ENCODE measurements at places on chromosomes 6 and 20.
A peak's percentile ranks its signal among the peaks of the same experiment; 100 is the strongest.

GRCh38 chr20:9103955-9104354 lies 35.1 kb downstream of the PLCB4 start:
- no peak for DNase-seq

- no peak for DNase-seq
Measured at GRCh38 chr6:37142050-37142614, 27.8 kb upstream of the PIM1 start.

DNA sequence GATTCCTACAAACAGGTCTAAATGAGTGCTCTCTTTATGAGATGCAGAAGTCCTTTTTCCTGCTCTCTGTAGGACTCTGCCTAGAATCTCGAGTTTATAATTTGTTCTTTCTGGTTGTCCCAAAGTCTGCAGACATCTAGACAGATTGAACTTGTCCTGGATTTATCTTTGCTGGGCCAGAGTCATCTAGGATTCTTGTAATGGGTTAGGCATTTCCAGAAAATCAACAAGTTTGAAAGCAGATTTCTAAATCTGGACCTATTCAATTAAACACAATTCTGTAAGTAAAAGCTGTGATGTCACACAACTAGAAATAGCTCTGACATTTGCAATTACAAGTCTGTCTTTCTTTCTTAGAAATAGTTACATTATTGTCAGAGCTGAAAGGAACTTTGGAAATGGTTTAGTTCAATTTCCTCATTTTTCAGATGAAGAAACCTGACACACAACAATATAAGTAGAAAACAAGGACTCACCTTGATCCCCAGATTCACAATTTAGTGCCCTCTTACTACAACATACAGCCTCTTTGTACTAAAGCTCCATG lies 4.2 kb upstream of the RSPO3 start:
- DNase-seq: no peak

- DNase-seq: peak; percentile 6
Measured at GRCh38 chr20:38536310-38536709, 44.7 kb upstream of the ADIG start.

DNA sequence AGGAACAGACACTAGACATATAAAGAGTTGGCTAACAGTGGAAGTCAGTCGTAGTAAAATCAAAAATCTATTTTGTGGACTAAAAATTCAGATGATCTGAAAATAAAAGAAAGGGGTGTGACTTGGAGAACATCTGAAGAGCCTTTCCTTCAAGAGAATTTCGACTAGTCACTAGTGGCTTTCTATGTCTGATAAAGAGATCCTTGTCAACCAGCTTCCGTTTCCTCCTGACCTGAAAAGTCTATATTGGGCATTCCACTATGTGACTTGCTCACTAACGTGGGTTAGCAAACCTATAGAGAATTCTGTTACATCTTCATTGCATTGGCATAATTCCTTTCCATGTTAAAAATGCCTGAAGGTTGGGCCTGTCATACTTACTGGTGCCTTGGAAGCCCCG lies 25.9 kb downstream of the TRAF3IP2 start:
- DNase-seq: no peak

- no peak for DNase-seq
Measured at GRCh38 chr6:63999613-64000012, 364.0 kb downstream of the PHF3 start.

DNA sequence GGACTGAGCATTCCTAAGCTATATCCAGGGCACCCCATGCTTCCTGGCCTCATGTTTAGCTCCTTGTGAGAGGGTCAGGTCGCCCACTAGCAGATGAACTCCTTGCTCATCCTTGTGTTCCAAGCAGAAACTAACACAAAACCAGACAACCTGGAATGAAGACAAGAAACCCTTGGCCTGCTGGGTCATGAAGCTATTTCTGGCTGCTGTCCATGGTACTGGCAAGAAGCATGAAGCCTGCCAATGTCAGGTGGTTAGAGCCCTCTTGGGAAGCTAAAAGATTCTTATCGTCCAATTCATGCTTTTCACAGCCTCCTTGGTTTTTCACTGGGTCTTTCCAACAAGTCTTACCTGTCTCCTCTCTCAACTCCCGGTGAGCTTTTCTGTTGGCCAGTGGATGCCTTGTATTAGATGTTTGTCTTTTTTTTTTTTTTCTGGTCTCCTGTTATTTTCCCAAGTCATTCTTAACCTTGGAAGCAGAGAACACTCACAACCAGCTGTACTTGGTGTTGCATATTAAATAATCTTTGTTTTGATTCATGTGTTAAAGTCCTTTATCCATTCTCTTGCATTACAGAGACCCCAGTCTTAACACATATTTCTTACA lies 180.3 kb downstream of the ANKRD60 start:
- peak; percentile 34 for DNase-seq

DNA sequence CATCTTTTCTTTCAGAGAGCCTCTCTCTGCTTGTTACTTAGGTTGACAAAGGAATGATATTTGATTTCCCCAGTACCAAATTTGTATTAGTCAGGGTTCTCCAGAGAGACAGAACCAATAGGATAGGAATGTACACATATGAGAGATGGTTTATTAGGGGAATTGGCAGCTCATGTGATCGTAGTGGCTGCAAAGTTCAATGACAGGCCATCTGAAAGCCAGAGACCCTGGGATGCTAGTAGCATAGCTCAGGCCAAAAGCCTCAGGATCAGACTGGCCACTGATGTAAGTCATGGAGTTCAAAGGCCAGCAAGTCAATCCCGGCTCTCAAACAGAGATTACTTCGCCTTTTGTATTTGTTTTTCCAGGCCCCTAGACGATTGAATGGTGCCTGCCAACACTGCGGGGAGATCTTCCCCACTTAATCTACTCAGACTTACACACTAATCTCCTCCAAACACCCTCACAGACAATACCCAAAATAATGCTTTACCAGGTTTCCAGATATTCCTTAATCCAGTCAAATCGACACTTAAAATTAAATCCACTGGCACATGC lies 215.5 kb downstream of the ALDH8A1 start:
- DNase-seq: no peak

GRCh38 chr6:52598123-52598823 lies 21.4 kb upstream of the TRAM2 start:
- DNase-seq: no peak

- DNase-seq: no peak
Measured at GRCh38 chr6:141248021-141248799, 884.5 kb upstream of the GJE1 start.

DNA sequence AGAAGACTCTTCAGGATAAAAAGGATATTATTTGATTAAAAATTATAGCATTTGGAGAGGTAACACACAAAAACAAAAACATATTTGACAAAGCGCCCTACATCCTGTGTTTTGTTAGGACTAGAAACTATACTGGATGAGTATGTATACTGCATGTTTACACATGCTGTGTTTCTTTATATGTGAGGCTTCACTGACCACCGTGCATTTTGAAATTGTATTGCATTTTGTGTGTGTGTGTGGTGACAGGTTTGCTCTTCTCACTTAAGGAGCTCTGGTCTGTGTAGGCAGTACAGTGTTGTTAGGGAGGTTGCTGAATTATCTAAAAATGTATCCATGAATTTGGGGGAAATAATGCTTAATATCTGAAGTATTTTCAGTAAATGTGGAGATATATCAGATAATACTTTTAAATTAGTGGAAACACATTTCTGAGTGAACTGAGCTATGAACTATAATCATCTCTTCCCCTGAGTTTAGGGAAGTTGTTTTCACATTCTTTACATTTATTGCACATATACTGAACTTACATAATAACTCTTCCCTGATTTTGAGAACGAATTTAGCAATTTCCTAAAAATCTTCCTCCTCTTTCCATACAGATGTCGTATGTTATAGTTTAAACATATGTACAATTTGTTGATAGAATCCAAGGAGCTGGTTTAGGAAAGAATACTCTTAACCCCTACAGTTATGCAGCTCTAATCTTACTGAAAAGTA lies 43.3 kb downstream of the TMEM170B start:
- DNase-seq: no peak

GRCh38 chr20:52402514-52402913 lies 210.9 kb upstream of the ZFP64 start:
- peak; percentile 93 for DNase-seq

DNA sequence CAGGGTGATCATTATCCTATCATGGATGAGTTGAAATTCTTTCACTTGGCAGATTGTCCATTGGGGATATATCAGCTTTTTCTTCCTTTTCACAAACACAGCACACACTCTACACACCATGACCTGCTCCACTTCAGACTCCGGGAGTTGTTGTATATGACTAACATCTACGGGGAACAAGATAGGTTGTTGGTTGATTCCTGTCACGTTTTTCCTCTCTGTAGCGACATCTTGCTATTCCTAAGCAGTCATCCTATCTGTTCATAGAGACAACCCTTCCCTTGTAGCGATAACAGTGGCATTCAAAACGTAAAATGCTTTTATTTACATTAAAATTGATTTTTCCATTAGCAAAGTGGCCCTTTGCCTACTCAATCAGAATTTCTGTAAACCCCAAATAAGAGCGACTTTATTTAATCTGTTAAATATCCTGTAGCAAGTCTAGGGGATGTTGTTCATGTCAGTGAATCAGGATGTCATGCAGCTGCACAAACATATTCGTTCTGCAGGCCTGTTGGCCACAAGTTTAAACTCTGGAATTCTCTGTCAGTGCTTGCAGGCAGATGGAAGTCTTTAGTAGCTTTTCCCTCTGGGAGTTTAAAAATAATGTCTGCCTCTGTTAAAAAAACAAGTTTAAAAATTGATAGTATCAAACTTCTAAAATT lies 23.1 kb downstream of the PHACTR2 start:
- DNase-seq: peak; percentile 59

- DNase-seq: no peak
Measured at GRCh38 chr20:38671186-38671585, 53.1 kb upstream of the SLC32A1 start.

GRCh38 chr6:144873623-144874378 lies 588.7 kb downstream of the UTRN start:
- no peak for DNase-seq

GRCh38 chr6:110814102-110815014 lies 911 bp downstream of the CDK19 start:
- DNase-seq: no peak

DNA sequence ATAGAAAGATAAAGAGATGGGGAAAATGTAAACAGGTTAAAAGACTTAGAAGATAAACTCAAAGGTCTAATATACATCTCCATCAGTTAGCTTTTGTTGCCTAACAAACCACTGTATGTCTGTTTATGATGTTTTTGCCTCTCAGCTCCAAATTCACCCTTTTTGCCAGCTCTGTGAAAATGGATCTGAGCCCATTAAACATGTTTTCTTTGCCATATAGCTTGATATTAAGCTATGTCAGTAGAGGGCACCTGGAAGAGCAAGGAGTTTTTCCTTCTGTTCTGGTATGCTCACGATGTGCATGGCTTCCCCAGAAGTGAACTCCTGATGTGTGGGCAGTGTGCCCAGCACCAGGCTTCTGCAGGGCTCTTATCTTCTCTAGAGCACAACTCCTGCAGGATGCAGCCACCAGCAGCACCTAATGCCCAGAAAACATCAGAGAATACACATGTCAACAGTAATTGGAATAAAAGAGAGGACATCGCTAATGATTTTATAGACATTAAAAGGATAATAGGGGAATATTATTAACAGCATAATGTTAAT lies 14.6 kb upstream of the SNX9 start:
- no peak for DNase-seq

GRCh38 chr20:17614812-17615644 lies 45.2 kb downstream of the DSTN start:
- no peak for DNase-seq

DNA sequence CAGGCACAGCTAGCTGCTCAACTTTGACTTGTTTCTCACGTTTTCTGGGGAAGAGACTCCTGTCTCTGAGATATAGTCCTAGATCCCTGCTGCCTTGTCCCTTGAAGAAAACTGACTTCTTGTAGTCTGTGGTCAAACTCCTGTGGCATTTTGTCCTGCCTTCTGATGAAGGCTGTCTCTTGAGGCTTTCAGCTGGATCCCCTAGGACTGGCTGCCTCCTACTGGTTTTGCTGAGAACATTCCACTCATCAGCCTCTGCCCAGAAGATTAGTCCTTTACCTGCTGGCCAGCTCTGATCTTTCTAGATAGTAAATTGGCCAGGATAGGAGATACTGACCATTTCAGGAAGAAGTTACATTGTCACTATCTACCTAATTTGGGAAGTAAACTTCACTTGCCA lies 71.9 kb upstream of the CNR1 start:
- DNase-seq: no peak

- DNase-seq: no peak
Measured at GRCh38 chr6:16316741-16317251, 78.4 kb downstream of the GMPR start.

GRCh38 chr20:60297649-60298048 lies 339.4 kb downstream of the CDH26 start:
- no peak for DNase-seq

DNA sequence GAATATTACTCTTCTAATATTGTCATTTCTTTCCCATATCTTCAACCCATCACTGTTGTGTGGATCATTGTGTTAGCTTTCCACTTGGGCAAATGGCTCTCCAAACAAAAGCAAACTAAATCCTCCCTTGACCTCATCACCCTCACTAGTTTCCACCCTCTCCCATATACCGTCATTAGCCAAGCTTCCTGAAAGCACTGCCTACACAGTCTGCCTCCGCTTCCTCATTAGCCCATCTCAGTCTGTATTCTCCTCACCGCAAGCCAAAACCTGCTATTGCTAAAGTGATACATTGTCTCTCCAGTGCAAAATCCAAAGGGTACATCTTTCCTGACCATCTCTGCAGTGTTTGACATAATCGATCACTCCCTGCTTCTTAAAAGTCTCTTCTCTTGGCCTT lies 212.6 kb downstream of the CLIC5 start:
- DNase-seq: no peak

DNA sequence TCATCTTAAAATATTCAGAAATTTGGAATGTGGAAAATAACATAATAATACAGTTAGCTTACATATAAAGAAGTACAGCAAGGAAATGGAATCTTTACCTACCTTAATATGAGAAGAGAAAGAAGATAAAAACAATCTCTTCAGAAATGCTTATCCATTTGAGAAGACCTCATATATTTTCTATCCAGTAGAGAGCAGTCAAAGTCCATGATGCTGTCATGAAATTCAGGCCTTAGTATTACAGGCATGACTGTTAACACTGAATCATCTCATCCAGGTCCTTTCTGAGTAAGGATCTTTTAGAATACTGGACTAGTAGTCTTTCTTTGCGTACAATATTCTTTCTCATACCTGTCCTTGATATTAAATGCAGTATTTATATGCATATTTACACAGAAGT lies 713.4 kb downstream of the CD109 start:
- DNase-seq: peak; percentile 56

DNA sequence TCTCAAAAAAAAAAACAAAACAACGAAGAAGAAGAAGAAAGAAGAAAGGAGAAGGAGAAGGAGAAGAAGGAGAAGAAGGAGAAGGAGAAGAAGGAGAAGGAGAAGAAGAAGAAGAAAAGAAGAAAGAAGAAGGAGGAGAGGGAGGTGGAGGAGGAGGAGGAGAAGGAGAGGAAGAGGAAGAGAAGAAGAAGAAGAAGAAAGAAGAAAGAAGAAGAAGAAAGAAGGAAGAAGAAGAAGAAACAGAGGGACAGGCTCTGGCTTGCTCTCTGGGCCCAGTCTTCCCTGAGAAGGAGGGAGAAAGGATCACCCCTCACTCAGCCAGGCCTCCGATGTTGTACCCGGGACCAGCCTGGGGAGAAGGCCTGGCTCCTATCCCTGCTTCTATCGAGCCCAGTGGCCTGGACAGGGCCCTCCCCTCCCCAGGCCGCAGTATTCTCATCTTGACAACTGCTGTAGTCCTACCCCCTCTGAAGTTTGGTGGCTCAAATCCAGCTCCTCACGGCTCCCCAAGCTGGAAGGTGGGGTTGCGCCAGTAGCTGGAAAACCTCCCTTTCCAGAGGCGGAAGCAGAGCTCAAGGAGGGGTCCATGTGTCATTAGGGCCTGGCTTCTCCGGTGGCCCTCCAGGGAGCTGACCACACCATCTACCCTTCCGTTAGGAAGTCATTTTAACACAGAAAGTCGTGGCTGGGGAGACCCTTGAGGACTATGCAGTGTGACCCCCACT lies 18.9 kb downstream of the C6orf132 start:
- no peak for DNase-seq
